ENCODE measurements at places on chromosomes 1 and 21.

GRCh38 chr1:239662950-239663349 lies 276.6 kb downstream of the CHRM3 start:
- DNase-seq: no peak

GRCh38 chr1:198623752-198624647 lies 14.8 kb upstream of the PTPRC start:
- DNase-seq: no peak

DNA sequence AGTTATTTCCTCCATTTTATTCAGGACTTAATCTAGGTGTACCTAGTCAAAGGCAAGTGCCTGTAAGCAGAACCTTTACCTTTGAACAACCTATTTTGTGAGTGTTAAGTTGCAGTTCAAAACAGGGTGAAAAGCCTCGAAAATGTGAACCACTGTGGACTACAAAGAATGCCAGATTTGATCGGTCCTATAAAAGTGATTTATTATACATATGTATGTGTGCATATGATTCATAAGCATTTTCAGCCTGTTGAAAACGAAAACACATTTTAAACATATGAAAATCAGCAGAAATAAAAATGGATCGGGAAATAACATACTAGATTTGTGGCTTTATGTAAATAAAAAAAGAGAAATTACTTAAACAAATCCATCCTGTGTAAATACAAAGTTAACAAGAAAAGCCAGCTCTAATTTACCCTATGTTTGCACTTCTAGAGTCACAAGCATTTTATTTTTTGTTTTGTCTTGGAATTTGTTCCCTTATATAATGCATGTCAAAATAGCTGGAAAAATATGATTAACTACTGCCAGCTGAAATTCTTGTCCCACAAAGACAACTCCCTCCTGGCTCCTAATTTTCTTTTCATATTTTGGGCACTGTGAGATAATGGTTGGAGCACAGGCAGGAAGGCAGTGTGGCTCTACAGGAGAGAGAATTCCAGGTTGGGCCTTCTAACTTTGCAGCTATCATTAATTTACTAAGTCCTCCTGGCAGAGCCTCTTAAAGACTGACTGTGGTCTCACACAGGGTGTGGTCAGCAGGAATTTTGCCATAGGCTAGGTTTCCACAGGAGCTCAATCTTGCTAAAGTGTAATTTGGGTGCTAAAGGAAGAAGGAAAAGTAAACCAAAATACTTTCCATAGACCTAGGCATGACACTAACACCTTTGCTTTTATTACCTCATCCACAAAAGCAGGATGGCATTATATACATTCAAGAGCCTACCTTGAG lies 70.2 kb upstream of the CDC42BPA start:
- DNase-seq: no peak

DNA sequence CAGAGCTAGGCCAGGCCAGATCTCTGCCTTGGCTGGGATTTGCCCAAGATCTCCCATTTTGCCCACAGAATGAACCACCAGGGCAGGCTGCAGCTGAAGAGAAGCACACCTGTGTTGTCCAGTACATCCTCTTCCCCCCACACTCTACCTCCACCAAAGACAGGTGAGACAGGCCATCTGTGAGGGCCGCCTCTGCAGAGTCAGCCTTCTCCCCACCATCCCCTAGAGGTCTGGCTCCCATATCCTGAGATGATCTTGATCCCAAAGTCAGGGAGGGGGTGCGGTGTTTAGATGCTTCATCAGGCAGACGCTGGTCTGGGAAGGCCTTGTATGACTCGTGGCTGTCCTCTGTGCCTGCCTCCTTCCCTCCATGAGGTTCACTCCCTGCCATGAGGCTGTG lies 28.7 kb downstream of the HYI start:
- no peak for DNase-seq

DNA sequence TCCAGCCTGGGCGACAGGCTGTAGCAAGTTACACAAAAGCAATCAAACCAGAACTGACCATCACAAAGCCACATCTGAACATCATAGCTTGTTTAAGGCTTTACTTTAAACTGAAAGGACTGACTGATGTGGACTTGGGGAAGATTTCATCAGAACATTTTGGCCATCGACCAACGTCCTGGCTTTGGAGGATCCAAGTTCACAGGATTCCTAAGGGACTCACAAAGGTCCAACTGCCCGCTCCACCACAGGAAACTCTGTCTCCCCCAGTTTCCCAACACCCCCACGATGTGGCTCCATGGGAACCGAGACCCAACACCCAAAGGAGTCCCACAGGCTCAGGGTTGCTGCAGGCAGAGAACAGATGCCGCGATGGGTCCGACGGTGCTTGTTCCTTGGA lies 9.3 kb downstream of the SSU72 start:
- no peak for DNase-seq

GRCh38 chr1:247557926-247558674 lies 9.2 kb downstream of the GCSAML start:
- DNase-seq: no peak

- DNase-seq: no peak
Observed at GRCh38 chr1:182806015-182806678, 16.6 kb downstream of the NPL start.

- DNase-seq: no peak
Observed at GRCh38 chr1:223271085-223271781, 92.7 kb downstream of the SUSD4 start.

DNA sequence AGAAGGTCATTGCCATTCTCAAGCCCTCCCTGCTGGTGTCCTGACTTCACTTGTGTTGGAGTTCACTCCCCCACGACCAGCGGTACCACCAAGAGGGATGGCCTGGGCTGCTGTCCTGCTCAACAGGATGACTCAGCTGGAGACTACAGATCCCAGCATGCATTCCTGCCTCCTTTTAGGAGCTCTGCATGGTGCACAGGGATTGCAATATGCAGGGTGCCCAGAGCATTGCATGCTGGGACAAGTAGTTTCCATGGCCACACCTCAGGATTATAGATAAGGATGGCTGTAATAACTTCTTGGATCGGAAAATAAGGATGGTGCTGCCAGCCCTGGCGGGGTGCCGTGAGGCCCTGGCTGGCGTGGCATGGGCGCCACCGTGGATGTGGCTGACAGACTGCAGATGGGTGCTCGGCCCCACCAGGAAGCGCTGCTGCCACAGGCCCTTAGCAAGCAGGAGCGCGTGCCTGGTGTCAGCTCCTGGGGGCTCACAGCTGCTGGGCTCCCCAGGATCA lies 150.0 kb downstream of the CASZ1 start:
- DNase-seq: no peak

GRCh38 chr1:78950826-78951225 lies 55.7 kb downstream of the ADGRL4 start:
- DNase-seq: no peak

DNA sequence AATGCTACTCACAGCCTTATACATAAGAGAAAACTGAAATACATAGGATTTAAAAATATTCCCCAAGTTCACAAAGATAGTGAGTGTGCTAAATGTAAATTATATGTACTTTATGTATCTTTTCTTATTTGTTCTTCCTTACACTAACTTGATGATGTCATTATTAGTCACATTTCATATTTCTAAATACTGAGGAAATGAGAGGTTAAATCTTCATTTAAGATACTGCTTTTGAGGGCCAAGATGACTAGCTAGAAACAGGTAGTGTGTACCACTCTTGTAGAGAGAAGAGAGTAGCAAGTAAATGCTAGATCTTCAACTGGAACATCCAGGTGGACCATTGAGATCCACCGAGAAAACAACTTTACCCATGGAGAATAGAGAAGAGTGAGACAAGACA lies 29.8 kb downstream of the PYHIN1 start:
- no peak for DNase-seq

DNA sequence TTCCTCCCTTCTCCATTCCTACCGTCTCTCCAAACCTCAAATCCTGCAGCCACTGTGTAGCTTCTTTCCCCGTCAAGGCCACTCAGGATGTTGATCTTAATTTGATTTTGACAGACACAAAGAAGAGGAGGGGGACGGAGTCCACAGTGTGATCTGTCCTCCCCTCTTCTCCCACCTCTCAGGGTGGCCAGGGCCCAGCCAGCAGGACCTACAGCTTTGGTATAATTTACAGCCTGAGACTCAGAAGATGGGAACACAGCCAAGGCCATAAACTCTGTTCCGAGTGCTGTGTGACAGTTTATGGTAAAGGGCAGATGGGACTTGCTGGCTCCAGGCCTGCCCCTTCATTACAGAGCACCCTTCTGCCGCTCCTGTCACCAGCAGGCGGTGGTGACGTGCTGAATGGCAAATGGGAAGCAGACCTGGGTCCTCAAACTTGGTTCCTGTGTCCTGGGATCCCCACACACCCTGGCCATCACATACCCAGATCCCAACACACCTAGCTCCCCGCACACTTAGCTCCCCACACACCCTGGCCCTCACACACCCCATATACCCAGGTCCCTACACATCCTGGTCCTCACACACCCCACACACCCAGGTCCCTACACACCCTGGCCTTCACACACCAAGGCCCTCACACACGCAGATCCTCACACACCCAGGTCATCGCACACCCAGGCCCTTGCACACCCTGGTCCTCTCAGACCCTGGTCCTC lies 71.6 kb downstream of the CD2 start:
- DNase-seq: no peak

GRCh38 chr21:28427394-28428022 lies 565.2 kb downstream of the LTN1 start:
- DNase-seq: no peak

- no peak for DNase-seq
Observed at GRCh38 chr1:113784104-113784779, 25.0 kb upstream of the PHTF1 start.

- no peak for DNase-seq
Observed at GRCh38 chr1:41696381-41696780, 211.9 kb upstream of the EDN2 start.

- no peak for DNase-seq
Observed at GRCh38 chr1:42484382-42484781, 21.3 kb downstream of the CCDC30 start.

- DNase-seq: no peak
Observed at GRCh38 chr1:210384625-210385024, 55.9 kb downstream of the HHAT start.

GRCh38 chr1:41864471-41865040 lies 54.2 kb downstream of the HIVEP3 start:
- DNase-seq: no peak

DNA sequence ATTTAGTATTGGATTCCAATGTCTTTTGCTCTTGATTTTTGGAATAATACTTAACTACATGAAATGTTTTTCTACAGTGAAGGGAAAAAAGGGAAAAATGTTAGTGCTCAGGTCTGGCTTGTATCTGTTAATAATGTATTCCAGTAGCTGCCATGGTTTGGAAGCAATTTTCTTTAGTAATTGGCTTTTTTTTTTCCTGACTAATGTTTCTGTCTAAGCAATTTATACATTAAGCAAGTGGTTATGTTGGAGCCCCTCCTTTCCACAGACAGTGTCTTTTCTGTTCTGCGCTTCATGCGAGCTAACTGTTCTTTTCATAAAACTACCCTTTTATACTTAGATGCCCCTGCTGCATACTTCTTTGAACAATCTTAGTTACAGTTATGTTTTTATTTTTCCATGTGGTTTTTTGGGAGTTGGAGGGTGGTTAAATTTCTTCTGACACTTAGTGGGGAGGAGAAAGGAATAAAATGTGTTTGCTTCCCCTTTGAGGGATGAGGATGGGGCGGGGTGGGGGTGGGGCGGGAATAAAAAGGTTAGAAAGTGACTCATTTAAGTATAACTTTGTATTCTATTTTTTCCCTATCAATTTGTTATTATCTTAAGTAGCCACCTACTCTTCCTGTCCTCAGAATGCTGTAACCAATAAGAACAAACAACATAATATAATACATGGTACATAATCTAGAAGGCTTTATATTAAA lies 83.1 kb downstream of the CLIC4 start:
- DNase-seq: no peak

DNA sequence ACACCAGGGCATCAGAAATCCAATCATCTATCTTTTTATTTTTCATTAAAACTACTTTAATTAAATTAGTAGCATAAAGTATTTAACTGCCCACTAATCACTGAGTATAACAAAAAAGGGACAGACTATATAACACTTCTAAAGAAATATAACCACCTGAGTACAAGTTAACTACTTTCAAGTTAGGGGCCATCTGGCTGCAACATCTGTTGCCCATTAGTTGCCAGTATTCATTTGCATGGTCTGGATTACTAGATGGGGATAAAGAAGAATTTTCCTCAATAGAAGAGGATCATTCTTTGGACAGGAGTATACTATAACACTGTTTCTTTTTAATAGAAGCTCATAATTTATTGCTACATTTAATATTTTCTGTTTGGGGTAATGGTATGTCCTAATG lies 446.4 kb downstream of the AMY1C start:
- DNase-seq: no peak

DNA sequence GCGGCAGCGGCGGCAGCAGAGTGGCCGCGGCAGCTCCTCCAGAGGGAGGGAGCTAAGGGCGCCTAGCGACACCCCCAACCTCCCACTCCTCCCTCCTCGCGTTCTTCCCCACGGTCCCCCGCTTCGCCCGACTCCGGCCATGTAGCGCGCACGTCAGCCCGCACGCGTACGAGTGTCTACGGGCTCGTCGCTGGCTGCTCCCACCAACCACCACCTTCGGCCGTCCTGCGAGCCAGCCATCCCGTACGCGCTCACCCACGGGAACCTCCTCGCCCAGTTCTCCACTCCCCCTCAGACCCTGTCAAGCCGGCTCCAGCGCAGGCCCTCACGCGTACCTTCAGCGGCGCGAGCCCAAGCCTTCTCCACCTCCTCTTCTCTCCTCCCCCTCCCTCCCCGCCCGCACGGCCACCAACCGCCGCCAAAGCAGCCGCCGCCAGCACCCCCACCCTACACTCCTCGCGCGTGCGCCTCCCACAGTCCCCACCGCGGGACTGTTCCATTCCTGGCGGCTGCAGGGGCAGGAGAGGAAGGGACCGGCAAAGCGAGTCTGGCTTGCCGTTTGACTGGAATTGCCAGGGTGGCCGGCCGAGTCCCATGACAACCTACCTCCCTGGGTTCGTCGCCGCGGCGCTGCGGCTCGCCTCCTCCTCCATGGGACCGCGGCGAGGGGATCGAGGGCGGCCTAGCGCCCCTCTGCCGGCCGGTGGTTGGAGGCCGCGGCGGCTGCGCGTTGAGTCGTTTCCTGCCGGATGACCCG lies at the start of gene YY1AP1:
YY1AP1 (minus strand) TSS at position 451 of the 757 bp plus-strand sequence. CDS start 8,338 bp downstream, outside the sequence.
- peak; percentile 85 for DNase-seq

GRCh38 chr1:72253132-72253531 lies 29.2 kb downstream of the NEGR1 start:
- no peak for DNase-seq

DNA sequence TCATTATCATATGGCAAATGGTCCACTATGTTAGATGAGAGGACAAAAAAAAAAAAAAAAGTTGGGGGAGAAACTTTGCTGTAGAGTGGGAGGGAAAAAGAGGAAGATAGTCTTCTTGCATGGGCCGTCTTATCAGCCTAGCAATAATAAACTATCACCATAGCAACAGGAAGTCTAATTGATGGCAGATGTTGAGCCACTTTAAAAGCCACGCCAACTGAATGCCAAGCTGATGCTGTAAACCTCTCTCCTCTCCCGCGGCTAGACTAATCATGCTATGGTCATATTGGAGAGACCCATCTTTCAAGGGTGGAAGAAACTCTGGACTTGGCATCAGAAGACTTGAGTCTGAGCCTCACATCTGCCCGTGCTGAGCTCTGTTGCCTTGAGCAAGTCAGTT lies 122.2 kb upstream of the HOOK1 start:
- no peak for DNase-seq

- no peak for DNase-seq
Observed at GRCh38 chr1:21761052-21761451, 21.9 kb downstream of the USP48 start.

GRCh38 chr1:26395754-26396153 lies 14.9 kb upstream of the LIN28A start:
- DNase-seq: no peak

GRCh38 chr1:30274173-30274970 lies 449.0 kb downstream of the MATN1 start:
- DNase-seq: no peak
